ENCODE measurements at places on chromosomes 5 and 9.

- no peak for DNase-seq
Measured at GRCh38 chr5:180332051-180332517, 21.1 kb downstream of the GFPT2 start.

DNA sequence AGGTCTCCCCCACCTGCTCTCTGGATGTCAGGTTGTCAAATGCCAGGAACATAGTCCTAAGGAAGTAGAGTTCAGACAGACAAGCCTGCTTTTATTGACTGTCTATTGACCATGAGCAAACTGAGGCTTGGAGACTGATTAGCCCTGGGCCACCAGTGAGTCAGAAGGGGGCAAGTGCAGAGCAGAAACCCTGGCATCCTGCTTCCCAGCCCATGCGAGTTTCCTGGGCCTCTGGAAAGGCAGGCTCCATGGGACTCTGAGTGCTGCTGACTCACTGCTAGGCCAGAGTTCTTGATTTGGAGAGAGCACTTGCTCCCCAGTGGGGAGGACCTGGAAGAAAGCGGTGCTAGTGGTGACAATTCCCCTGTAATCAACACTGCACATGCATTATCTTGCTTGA is 2.8 kb upstream of the HBEGF start:
- DNase-seq = no peak

DNA sequence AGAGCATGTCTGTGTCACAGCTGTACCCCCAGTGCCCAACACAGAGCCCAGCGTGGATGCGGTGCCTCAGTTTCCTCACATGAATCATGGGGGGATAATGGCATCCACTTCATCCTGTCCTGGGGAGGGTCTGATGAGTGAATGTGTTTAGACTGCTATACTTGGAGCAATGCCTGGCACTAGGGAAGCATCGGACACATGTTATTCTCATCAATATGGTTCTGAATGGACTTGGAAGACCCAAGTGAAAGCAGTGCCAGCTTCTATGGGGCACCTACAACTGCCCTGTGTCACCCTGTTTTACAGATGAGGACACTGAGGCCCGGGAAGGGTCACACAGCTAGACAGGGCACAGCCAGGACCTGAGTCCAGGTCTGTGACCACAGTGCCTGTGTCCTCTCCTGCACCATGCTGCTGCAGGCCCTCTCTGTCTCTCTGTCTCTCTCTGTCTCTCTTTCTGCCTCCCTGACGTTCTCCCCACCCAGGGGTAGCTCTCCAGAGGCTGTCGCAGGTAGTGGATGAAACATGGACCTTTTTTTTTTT is 42.3 kb upstream of the NEK6 start:
- DNase-seq = no peak

GRCh38 chr5:153086486-153086885 is 404.0 kb upstream of the GRIA1 start:
- no peak for DNase-seq

DNA sequence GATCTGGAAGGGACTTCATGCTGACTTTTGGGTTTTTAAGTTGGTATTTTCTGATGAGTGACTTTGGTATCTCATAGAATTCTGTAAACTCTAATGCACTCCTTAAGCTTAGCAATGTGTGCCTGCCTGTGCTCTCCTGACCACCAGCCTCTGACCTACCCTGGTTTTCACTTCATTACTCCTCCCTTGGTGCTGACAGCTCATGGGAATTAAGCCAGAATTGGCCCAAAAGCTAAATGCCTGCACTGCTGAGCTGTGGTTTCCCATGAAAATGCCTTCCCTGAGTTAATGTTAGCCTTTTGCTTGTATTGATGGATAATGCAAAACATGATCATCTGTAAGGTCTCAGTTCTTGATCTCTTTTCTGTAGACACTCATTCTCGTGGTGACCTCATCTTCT is 308.0 kb downstream of the DOCK8 start:
- no peak for DNase-seq

DNA sequence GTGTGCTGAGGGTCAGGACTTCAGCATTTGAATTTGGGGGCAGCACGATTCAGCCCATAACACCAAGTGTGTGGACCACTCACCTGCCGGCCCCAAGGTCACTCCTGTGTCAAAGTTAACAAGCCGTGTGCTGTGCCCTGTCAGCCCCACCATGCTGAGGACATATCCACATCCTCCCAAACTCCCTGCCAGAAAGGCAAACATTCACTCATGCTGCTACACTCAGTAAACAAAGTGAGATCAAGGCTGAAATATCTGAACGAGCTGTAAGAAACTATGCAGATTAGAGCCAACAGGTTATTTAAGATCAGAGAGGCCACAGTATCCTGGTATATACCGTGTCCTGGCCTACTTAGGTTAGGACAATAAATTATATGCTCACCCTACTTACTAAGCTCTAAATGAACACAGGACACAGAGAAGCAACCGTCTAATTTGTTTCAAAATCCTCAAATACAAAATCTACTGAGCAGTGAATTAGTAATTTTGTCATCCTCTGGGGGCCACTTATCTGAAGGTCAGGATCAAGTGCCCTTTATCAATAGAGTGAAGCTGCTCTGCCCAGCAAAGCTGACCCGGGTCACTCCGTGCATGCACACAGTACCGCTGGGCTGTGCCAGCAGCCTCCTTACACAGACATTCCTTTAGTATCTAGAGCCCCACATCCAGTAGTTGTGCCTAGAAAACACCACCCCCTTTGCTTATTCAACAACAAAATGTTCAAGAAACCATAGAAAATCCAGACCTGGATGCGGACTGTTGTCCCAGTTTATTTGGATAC is 28.2 kb downstream of the RETREG1 start:
- DNase-seq = no peak

- DNase-seq = no peak
Measured at GRCh38 chr5:147826361-147826760, 5.1 kb downstream of the SPINK1 start.

DNA sequence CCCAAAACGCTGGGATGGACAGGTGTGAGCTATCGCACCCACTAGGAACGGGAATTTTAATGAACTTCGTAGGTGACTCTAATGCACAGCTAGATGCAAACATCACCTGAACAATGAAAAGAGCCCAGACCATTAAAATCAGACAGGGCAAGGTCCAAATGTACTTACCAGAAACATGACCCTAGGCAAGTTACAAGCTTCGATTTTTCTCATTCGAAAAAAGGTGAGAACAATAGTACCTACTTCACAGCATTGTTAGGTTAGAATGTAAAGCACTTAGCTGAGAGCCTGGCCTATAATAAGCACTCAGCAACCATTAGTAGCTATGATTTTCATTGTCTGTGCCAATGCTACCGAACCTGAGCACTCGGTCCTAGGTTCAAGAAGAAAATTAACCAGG is 5.8 kb upstream of the KLHL3 start:
- no peak for DNase-seq

GRCh38 chr9:33129886-33130881 is 37.0 kb downstream of the B4GALT1 start:
- no peak for DNase-seq

- no peak for DNase-seq
Measured at GRCh38 chr5:172433071-172433470, 21.3 kb downstream of the SH3PXD2B start.

- no peak for DNase-seq
Measured at GRCh38 chr5:24643880-24644279, 898 bp downstream of the CDH10 start.

- no peak for DNase-seq
Measured at GRCh38 chr5:79573983-79574890, 38.0 kb upstream of the TENT2 start.

GRCh38 chr9:130443840-130444492 is 795 bp upstream of the ASS1 start:
- no peak for DNase-seq

All from stimulated activated CD8-positive, alpha-beta memory T cell treated with anti-CD3 and anti-CD28 coated beads, Interleukin-12 subunit alpha, Interleukin-12 subunit beta, amount 100 ng/mL, for 1 hour (primary cell).